ENCODE measurements at places on chromosomes 3 and 15.

GRCh38 chr3:88058306-88058580 lies 562 bp downstream of the CGGBP1 start:
- no peak for DNase-seq

- no peak for DNase-seq
These were observed 19.5 kb downstream of the CCDC14 start for GRCh38 chr3:123941542-123941941.

- no peak for DNase-seq
These were observed 120.9 kb upstream of the PFN2 start for GRCh38 chr3:150091626-150092025.

GRCh38 chr15:57235873-57236272 lies 140.4 kb upstream of the CGNL1 start:
- peak; percentile 73 for DNase-seq

- no peak for DNase-seq
These were observed 66.5 kb upstream of the CMTM7 start for GRCh38 chr3:32325201-32325600.

- no peak for DNase-seq
These were observed 1.2 kb downstream of the TWF2 start for GRCh38 chr3:52237657-52238172.

DNA sequence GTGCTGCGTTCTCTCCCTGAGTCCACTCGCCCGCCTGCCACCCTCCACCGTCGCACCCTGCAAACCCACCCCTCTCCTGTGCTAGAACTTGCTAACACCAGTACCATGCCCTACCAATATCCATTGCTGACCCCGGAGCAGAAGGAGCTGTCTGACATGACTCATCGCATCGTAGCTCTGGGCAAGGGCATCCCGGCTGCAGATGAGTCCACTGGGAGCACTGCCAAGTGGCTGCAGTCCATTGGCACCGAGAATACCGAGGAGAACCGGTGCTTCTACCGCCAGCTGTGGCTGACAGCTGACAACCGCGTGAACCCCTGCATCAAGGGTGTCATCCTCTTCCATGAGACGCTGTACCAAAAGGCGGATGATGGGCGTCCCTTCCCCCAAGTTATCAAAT lies 4.9 kb upstream of the ALAS1 start:
- DNase-seq: no peak

- no peak for DNase-seq
These were observed 392.7 kb downstream of the PTPRG start for GRCh38 chr3:61954097-61954540.

DNA sequence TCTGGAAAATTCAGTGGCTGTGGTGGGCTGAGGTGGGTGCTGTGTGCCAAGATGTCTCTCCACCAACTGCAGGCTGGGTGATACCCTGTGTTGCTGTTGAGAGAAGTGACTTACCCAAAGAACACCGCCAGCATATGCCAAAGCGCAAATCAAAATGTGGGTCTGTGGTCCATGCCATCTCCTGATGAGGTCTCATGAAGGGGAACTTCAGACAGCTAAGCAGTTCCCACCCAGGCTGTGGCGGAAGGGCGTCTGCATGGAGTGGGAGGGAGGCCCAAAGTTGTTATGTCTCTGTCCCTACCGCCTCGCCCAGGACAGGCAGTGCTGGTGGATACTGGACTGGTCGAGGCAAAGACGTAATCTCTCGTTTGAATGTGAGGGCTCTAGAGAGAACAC lies 70.9 kb upstream of the PLXNA1 start:
- no peak for DNase-seq

DNA sequence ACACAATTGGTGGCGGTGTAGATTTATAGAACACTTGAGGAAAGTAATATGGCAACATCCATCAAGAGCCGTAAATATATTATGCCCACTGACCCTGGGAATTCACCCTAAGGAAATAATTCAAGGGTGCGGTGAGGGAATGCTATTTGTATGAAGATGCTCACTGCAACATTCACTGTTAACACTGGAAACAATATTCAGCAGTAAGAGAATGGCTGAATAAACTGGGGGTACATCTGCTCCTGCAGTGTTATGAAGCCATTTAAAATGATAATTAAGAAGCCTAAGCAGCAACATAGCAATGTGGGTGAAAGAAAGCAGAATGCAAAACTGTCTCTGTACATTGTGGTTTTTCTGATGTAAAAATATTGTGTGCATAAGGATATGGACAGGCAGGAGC lies 87.6 kb downstream of the RAB11A start:
- no peak for DNase-seq

DNA sequence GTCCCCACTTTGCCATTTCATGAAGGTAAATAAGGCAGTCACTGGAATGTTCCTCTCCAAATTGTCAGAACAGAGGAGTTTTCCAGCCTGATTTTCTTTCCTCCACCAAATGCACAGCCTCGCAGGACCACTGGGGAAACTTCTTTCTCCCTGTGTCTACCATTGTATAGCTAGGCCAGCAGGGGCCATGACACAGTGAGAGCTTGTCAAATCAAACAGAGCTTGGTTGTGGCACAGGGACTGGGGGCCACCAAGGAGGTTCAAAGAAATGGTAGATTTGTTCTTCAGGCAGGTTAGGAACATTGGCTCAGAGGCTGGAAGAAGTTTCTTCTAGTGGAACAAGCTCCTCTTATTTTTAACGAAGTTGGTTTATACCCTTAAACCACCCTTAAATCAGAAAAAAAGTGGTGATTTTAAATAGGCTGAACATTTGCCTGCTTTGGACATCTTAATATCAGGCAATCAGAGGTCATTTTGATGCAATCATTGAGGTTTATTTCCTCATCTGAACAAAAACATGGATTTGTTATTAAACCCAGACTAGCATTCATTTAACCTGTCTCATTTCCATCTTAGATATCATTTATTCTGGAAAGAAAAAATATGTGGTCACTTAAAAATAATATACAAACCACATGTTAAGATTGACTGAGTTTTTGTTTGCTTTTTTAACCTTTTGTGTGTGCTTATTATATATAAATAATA lies 105.6 kb downstream of the GTPBP8 start:
- no peak for DNase-seq

DNA sequence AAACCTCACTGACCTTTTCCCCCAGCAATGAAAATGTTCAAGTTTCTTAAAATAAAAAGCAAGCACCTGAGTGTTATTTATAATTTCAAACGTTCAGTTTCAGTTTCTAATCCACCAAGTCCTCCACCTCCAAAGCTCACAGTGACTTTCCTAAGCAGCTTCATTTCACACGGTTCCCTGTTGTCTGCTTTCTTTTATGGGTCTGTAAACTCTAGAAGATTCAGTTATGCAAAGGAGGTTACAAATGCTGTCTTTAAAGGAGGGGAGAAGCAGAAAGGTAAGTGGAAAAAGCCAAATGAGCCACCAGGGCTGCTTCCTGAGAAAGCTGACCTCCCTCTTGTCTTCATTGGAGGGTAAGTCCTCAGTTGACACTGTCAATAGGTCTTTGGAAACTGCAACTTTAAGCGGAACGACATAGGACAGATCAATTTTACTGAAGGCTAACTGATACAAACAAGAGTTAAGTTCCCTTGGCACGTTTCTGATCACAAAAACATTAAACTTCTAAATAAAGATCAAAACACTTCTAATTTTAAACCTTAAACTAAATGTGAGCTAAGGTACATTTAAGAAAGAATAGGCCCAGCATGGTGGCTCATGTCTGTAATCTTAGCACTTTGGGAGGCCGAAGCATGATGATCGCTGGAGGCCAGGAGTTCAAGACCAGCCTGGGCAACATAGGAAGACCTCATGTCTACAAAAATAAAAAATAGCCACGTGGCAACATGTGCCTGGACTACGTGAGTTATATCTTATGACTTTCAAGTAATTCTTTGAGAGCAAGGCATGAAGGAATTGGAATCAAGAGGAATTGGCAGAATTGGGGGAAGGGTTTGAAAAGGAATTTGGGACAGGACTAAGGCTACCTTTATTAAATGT lies 151.9 kb upstream of the UBE2E1 start:
- DNase-seq: no peak

- peak; percentile 28 for DNase-seq
These were observed 426 bp downstream of the CBLB start for GRCh38 chr3:105868431-105868741.

DNA sequence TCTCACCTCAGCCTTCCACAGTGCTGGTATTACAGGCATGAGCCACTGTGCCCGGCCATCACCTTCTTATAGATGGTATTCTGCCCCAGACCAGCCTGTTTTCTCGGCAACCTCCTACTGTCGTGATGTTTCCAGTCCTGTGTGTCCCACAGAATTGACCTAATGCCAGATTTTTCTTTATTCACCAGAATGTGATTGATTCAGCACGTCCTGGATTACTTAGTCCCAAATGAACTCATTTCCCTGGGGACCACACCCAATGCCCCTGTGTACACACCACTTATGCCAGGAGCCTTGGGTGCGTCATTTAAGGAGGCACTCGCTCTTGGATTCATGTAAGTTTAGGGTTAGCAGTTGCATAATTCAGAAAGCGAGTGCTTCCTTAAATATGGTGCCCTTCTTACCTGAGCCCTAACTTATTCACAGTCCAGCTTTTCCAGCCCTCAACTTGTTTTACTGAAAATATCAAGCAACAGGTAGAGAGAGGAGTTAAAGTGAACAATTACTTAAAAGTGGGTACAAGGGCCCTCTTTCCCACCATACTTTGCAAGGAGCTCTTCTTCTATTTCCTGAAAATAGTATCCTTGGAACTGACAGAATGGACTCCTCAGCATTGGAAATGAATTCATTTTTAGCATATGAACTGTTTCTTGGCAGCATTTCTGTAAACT lies 64.6 kb upstream of the UBE2E1 start:
- DNase-seq: no peak

GRCh38 chr3:107206945-107207344 lies 170.3 kb upstream of the CCDC54 start:
- no peak for DNase-seq

- peak; percentile 92 for DNase-seq
These were observed 223.8 kb downstream of the OPA1 start for GRCh38 chr3:193816656-193817311.

DNA sequence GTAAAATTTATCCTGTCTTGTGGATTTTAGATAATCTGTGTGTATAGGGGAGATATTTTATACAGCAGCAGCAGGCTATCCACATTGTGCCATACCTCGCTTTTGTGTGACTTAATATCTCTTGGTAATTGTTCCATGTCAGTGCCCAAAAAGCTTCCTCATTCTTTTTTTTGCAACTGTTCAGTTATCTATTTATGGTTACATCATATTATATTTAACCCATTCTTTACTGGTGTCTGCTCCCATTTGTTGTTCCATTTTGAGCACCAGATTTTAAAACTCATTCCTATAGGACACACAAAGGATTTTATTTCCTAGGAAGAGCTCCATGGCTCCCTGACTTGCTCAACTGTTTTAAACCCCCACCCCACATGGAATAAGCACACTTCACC lies 86.3 kb upstream of the RASGRP1 start:
- DNase-seq: no peak

- no peak for DNase-seq
These were observed 843.6 kb upstream of the ALCAM start for GRCh38 chr3:104523136-104523535.

DNA sequence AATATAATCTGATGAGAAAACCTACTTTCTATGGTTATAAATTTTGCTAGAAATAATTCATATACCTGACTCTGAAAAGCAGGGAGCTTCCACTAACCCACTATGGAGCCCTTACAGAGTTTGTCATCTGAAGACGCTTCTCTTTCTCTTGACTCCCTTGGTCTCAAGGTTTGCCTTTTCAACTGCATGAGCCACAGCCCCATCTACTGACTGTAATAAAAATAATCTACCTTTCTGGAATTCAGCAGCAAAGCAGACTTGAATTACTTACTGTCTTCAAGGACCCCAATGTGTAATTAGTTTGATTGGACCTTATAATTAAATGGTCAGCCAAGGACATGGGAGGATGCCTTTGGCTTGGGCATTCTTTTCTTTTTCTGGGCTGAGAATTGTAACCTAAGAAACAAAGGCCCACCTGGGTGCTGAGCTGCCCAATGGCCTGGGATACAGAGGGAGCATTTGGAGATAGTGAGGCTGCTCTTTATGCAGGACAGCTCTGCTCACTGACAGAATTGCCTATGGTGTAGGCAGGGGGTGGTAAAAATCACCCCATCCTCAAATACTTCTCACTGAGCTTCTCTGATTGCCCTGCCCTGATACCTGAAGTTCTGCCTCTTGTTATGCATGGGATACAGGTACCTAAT lies 178.6 kb upstream of the TRIM42 start:
- DNase-seq: peak; percentile 40

- DNase-seq: no peak
These were observed 21.3 kb downstream of the RTF1 start for GRCh38 chr15:41438206-41438605.

DNA sequence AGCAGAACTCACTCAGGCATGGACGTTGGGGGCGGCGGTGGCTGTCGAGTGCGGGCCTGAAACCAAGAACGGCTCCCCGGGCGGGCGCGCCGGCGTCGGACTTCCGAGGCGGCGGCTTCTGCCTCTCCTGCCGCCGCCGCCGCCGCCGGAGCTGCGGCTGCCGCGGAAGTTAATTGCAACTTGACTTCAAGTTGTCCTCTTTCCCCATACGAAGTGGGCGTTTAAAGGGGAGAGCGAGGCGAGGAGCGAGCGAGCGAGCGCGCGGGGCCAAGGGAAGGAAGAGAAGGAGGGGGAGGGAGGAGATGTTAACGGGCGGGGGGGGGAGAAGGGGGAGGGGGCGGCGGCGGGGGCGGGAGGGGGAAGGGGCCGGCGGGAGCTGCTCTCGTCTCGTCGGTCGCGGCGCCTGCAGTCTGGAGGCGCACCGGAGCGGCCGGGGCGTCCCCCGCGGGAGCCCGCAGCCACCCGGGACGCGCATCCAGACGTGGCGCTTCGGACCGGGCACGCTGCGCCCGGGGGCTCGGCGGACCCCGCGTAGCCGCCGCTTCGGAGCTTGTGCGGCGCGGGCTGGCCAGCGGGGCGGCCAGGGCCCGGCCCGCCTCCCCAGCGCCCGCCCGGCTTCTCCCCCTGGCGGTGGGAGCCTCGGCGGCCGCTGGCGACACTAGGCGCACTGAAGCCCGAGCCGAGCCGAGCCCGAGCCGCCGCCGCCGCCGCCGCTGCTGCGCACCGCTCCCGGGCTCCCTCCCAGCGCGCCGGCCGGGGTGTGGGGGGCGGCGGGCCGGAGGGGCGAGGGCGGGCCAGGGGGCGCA lies 19.7 kb upstream of the SATB1 start:
- DNase-seq: peak; percentile 40

DNA sequence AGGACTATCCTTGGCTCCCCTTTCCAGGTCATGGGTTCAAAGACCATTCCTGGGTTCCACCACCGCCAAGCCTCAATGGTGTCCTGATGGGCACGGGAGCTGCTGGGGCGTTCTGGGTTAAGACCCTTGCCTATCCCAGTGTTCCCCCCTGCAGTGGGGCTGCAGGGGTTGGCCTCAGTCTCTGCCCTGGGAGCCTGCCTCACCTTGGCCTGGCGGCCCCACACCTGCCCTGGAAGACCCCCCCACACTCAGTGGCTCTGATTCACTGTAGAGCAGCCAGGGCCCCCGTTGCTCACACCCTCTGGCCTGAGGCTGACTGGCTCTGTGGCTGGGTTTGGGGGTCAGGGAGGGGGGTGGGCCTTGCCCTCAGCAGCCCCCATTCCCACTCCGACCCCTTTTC lies 22.0 kb downstream of the C15orf39 start:
- DNase-seq: no peak

GRCh38 chr3:113055201-113055600 lies 64.4 kb downstream of the GTPBP8 start:
- no peak for DNase-seq

GRCh38 chr3:78893161-78893560 lies 874.6 kb downstream of the ROBO1 start:
- DNase-seq: no peak

GRCh38 chr3:86410587-86410986 lies 580.4 kb downstream of the VGLL3 start:
- DNase-seq: no peak
